ENCODE measurements at places on chromosomes 6 and 20.

- DNase-seq = no peak
Measured at GRCh38 chr20:53202777-53203176, 230.6 kb downstream of the TSHZ2 start.

DNA sequence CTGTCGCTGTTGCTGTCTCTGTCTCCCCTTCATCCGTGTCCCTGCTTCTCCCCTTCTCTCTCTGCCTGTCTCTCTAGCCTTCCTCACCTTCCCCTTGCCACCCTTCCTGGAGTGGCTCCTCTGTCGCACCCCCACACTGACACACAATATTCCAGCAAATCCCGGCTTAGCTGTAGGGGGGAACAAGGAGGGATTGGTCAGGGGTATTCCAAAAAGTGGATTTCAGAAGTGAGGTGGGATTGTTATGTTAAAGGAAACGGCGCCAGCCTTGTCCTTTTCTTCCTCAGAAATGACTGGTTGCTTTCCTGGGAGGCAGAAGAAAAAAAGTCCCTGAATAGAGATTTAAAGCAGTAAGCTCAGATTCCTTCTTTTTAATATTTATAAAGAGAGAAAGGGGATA, 76.3 kb upstream of the SIRPA start:
- no peak for DNase-seq

DNA sequence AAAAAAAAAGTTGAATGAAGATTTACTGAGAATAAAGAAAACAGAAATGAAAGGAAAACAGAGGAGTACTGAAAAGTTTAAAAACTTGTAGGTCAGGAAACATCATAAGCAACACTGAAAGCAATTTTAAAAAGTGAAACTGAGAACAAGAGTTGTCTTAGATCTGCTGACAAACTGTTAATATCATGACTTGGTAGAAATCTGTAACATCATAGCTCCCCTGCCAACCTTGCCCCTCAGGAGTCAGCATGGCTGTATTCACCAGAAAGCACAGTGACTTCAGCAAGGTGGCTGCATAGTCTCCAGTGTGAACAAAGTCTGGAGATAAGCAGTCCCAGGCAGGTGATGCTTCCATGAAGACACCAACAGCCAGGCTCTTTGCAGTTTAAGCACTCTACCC, 5.3 kb downstream of the NAA20 start:
- DNase-seq = no peak

GRCh38 chr6:22896696-22897095, 327.3 kb downstream of the HDGFL1 start:
- no peak for DNase-seq

DNA sequence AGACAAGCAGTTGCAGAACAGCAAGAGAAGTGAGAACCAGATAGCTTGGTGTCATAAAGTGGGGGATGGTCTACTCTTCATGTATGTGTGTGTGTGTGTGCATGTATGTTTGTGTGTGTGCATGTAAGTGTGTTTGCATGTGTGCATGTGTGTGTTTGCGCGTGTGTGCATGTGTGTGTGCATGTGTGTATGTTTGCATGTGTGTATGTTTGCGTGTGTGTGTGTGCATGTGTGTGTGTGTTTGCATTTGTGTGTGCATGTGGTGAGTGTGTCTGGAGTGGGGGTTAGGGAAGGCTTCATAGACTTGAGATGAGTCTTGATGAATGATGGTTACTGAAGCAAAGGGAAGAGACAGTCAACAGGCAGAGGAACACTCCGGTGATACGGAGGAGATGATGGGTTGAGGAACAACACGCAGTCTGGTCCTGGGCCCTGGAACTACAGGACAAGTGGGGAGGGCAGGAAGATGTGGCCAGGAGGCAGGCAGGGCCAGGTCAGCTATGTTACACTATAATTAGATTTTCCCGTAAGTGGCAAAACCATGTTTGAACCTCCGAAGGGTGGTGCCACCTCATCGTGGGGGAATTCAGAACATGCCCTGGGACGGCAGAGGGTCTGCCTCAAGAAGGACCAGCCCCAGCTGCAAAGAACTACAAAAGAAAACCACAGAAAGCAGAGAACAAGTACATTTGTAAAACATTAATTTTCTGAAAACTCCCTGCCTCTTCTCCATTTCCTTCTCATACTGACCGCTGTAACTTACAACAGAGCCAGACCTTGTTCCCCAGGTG, 38.7 kb upstream of the PDE10A start:
- DNase-seq = no peak

DNA sequence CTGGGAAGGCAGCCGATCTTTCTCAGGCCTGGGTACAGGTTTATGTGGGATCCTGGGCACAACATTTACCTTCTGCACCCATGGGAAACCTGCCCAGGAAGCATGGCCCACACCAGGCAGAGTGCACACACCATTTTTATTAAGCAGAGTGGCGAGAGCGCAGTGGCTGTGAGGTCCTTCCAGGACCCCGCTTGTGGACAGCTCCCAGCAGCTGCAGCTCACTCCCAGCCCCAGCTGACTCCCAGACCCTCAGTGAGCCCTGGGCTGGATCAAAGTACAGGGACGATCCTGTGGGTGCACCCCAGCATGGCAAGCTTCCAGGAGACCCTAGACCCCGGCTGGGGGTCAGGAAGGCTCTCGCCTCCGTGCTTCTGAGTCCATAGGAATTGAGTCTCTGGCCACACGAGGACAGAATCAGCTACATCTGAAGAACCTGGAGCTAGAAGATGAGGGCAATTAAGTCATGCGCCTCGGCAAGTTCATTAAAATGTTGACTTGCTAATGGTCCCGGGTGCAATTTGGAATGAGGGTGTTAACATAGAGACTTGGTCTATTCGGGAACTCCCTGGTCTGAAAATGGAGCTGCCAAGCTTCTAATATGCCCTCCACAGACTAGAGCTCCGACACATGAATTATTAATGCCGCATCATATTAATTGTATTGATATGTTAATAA, 65.4 kb upstream of the SLCO4A1 start:
- no peak for DNase-seq

- no peak for DNase-seq
Measured at GRCh38 chr6:153503810-153504209, 372.7 kb upstream of the RGS17 start.

- no peak for DNase-seq
Measured at GRCh38 chr20:43068482-43068881, 121.2 kb downstream of the PTPRT start.

DNA sequence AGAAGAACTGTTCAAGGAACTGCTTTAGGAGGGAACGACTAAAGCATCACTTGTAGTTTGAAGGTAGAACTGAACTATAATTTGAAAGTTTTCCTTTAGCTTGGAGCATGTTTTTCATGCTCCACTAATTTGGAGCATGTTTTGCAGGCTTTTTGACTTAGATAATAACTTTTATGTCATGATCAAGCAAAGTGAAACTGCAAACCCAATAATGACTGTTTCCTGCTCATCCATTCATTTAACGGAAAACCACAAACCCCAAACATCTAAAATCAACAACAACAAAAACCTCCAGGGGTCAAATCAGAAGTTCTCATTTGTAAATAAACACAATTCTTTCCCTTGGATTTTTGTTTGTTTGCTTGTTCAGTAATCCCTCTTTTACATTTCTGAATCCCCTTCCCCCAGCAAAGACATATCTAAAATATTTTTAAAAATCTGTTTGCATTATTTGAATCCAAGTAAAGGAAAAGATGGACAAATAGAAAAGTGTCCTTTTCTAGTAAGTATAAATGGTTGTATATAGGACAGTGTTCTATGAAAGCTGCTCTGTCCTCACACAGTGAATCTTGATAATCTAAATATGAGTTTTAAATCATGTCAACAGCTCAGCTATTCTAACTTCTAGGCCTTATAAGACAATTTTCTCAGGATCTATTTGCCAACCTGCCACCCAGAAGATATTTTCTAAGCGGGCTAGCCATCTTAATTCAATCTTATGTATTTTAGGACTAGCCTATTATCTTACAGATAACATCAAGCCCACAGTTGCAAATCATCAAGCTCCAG, 2.6 kb downstream of the SIM1 start:
- no peak for DNase-seq

DNA sequence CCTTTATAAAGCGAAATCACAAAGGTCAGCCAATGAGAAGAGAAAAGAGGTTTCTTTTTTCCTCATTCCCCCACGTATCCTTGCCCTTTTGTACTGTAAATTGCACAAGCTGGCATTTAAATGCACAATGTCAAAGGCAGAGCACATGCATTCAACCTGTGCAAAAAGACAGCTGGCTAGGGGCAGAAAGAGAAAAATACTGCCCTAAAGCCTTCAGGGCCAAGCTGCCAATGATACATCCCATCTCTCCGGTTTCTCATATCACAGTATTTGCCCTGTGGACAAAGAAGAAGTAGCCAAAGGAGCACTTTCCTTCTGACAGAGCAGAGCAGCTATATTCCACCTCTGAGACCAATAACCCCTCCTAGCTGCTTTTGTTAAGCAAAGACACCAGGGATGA, 219.2 kb downstream of the TRDN start:
- DNase-seq = no peak

- DNase-seq = no peak
Measured at GRCh38 chr6:42354702-42355101, 97.0 kb downstream of the TRERF1 start.

- DNase-seq = no peak
Measured at GRCh38 chr6:142953373-142954273, 8.6 kb upstream of the HIVEP2 start.

- DNase-seq = no peak
Measured at GRCh38 chr6:7292596-7293255, 20.3 kb downstream of the SSR1 start.

- no peak for DNase-seq
Measured at GRCh38 chr6:167788563-167788903, 38.2 kb upstream of the AFDN start.

- no peak for DNase-seq
Measured at GRCh38 chr20:46709459-46710152, at the start of gene SLC2A10. TSS of gene SLC2A10 (plus strand) at chr20:46709649. CDS start at chr20:46709737, 88 bp downstream.

DNA sequence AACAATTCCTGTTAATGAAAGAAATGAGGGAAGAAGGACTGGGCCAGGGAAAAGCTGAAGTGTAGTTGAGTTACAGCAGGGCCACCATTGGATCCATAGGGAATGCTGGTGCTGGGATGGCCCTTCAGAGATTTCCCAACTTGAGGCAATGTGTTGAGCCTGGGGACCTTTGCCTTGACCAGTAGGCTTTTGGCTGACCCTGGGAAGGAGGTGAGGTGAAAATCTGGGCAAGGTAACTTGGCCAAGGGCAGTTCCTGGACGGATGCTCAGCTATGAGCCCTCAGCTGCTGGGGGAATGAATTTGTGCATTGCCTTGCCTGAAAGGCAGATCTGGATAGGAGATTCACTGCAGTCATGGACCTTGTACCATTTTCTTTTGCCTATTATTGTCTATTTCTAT, 20.4 kb downstream of the UTRN start:
- no peak for DNase-seq

DNA sequence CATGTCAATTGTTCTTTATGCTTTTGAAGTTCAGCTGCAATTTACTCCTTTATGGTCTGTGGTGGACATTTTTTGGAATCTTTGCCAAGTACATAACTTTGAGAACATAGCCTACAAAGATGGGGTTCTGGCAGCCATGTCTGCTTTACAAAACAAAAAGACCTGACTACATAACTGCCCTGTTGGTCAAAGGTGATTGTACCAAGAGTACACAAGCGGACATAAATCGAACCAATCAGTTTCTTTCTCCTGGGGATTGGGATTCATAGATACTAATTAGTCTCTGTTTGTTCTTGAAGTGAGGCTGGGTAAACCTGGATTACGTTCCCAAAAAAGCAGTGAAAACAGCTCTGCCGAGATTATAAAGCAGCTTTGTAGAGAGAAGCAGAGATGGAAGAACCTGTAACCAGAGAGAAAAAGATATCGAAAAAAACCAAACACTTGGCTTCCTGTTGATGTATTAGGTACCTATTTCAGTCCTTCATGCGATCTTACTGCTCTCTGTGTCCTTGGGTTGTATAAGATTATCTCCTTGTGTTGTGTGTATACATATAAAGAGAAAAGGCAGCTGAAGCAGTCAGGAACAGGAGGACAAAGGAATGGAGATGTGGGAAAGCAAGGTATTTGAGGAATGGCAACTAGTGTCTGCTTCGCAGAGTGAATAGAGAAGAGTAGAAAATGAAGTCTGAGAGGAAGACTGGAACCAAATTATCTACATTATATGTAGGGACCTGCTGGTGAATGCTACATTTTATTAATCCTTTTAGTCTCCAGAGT, 2.7 kb upstream of the ZFAND3 start:
- DNase-seq = no peak

GRCh38 chr20:12156252-12156651, 238.6 kb downstream of the BTBD3 start:
- DNase-seq = no peak

- DNase-seq = no peak
Measured at GRCh38 chr6:136210398-136211165, 39.5 kb downstream of the MTFR2 start.

GRCh38 chr6:84979541-84979940, 215.1 kb upstream of the TBX18 start:
- DNase-seq = no peak

- DNase-seq = no peak
Measured at GRCh38 chr6:113433335-113433991, 423.7 kb upstream of the MARCKS start.

GRCh38 chr6:137769797-137770362, 97.2 kb upstream of the TNFAIP3 start:
- DNase-seq = no peak

- no peak for DNase-seq
Measured at GRCh38 chr20:35179292-35180212, 7.7 kb downstream of the PROCR start.

GRCh38 chr6:104705095-104705707, 154.5 kb downstream of the HACE1 start:
- DNase-seq = no peak

GRCh38 chr20:19114410-19114809, 98.0 kb upstream of the SLC24A3 start:
- no peak for DNase-seq

DNA sequence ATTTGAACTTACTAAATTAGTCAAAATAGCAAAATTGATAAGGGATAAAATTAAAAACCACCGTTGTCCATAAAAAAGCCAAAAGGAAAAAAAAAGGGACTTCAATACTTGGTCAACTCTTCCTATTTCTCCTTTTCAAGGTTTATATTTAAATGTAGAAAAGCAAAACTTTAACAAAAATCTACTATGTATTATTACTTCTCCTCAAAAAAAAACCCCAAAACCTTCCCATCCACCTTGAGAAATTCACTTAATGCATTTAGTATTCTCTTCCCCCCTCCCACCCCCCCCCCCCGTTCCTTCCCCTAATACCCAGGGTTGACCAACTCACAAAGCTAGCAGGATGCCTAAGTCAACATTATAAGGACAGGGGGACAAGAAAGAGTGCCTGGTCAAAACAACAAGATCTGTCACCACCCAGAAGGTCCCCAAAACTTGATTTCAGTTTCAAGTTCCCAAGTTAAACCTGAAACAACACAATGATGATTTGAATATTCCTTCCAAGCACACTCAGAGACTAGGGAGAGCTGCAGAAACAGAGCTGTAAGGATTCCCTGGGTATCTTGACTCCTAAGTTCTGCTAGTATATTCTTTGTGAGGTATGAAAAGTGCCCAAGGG, 14.6 kb downstream of the GMDS start:
- DNase-seq = no peak

- DNase-seq = no peak
Measured at GRCh38 chr6:106213660-106214289, 111.8 kb downstream of the ATG5 start.

Measured in stimulated activated CD8-positive, alpha-beta memory T cell treated with anti-CD3 and anti-CD28 coated beads, Interleukin-15, amount 100 ng/mL, for 4 hours (primary cell).